ENCODE measurements at places on chromosomes 6 and 20.

DNA sequence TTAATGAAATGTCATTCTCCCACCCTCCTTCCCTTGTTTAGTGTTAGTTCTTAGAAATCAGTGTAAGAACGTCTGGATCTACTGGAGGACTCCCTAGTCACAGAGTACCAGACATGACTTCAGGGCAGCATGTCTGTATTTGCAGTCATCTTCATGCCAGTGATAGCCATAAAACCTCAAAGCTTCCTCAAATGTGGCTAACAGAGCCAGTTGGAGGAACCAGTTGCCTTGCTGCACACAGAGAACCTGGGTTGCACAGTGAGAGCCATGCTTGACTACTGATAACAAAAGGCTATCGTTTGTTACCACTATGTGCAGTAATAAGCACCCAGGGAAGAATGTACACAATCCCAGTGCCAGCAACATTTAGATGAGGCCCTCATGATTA lies 20.1 kb downstream of the NT5E start:
- no peak for DNase-seq

DNA sequence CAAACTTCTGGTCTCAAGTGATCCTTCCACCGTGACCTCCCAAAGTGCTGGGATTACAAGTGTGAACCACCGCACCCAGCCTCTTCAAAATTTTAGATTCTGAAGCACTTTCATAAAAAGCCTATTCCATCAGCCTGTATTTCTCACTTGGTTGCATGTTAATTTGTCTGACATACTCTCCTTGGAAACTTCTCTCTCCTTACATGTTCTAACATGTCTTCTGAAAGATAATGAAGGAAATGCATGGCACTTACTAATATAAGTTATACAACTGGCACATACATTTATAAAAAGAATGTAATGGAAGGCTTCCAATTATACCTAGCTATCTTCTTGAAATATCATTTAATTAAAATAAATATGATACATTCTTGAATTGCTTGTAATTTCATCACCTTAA lies 597.5 kb downstream of the TBC1D32 start:
- no peak for DNase-seq

DNA sequence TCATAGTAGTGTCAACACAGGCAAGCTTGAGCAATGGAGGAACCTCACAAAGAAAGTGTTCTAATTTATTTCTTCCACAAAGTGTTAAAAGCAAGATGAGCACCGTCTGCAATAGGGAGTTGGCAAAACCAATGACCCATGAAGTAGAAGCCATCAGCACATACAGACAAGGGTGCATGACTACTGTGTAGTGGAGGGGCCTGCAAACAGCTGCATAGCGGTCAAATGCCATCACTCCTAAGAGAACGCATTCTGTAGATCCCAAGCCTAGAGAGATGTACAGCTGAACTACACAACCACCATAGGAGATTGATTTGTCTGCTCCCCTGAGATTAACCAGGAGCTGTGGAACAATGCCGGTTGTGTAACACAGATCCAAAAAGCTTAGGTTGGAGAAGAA lies 26.8 kb upstream of the ZNF165 start:
- no peak for DNase-seq

DNA sequence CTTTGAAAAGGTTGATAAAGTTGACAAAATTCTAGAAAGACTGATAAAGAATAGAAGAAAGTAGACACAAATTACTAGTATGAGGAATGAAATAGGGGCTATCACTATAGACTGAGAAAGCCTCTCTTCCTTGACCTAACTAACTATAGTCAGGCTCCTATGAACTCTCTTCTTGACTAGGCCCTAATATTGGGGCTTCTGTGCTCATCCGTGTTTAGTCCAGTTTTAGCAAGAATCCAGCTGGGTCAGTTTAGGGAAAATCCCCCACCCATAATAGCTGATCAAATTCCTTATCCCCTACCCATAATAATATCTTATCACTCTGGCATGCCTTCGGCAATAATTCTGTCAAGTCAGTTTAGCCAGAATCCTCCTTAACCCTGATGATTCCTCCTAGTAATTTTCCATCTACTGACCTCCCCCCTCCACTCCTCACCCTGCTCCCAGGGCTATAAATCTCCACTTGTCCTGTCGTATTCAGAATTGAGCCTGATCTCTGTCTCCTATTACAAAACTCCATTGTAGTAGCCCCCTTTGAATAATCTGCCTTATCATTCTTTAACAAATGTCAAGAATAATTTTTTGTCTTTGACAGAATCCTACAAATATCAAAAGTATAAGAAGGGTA lies 138.1 kb downstream of the TFAP2A start:
- no peak for DNase-seq

DNA sequence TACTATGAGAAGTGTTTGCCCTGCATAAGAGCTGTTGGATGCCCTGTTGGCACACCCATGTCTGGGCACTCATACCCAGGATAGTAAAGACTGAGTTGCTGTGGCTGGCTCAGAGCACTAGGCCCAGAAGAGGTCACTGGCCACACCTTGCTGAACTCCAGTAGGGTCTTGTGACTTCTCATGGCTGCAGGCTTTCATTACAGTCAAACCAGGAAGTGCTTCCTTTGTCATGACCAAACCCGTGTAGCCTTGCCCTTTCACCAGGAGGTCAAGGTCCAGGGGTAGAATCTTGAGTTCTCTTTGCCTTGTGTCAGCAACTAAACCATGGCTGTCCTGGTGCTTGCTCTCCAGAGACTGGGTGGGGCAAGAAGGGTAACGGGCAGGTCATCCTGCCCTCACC lies 49.5 kb downstream of the CD164 start:
- no peak for DNase-seq

GRCh38 chr6:134114918-134115714 lies 62.7 kb upstream of the SLC2A12 start:
- no peak for DNase-seq

- no peak for DNase-seq
Observed at GRCh38 chr6:170147056-170147787, 143.7 kb downstream of the DLL1 start.

DNA sequence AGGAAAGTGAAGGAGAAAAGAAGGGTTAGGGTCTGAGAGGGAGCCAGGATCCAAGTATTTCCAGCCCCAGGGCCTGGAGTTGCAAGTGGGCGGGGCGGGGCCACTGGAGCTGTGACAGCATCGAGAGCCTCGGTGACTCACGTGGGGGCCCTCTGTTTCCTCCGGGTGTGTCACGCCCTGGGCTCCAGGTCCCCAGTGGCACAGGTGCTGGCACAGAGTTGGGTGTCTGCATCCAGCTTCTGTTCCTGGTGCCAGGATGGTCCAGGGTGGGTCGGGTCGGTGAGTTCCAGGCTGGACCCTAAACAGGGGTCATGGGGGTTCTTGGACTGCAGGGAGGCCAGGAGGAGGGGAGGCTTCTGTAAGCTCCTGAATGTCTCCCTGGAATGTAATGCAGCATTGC lies 16.7 kb downstream of the RAET1L start:
- DNase-seq: no peak

GRCh38 chr6:166810864-166811263 lies 145.5 kb downstream of the RNASET2 start:
- DNase-seq: no peak

DNA sequence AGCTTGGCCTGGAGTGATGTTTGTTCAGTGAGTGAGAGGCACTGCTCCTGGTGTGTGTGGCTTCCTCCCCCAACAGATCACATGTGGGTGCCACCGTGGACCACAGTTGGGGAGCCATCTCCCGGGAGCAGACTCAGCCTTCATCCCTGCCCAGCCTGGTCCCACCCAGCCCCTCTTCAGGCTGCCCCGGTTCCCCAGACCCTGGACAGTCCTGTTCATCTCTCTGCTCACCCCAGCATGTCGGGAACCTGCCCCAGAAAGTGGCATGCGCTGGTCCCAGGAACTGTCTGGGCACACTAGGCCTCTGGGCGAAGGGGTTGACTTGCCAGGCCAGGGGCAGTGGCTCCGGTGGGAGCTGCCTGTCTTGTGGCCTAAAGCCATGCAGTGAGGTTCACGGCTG lies 21.5 kb upstream of the PPP1R3G start:
- DNase-seq: no peak

GRCh38 chr20:34547844-34548613 lies 10.5 kb upstream of the MAP1LC3A start:
- no peak for DNase-seq

DNA sequence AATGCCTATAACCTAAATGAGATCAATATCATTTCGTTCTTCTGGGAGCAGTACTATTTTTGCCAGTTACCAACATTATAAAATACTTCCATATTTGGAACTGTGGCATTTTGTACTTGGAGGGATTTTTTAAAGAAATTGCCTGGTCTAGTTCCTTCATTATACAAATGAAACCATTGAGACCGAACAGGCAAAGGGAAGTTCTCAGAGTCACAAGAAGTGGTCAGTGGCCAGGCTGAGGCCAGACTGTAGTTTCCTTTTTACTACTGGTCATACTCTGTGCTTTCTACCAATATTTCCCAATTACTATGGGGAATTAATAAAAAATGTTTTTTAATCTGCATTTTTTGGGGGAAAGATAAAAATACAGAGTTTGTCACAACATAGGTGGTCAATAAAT lies 332.0 kb downstream of the NRN1 start:
- DNase-seq: no peak

DNA sequence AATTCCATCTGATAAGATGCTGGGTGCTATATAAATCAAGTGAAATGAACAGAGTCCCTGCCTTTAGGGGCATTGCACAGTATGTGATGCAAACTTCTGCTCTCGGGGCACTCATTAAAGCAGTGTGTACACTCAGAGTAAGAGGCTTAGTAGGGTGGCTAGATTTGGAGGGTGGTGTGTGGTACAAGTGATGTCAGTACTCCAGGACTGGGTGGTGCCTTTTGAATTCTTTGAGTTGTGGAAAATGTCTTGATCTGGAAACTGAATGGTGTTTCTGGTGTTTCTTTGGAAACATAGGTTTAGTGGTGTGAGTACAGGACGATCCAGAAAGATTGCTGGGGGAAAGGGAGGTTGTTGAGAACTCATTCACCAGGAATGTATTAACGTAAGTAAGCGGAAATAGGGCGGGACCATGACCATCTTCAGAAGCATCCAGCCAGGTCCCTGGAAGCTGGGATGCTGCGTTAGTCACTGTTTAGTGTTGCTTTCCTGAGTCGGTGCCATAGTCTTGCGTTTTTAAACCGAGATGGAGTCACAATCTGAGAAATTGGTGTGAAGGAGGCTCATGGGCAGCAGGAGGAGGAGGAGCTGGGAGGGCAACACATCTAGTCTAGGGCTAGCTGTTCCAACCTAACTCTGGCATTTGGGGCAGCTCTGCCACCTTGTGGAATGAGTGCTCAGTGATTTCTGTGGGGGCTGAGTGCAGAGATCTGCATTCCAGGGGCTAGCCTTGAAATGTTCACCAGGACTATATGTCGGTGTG lies 70.3 kb downstream of the SCAND1 start:
- peak; percentile 88 for DNase-seq

GRCh38 chr20:46023999-46024398 lies 5.0 kb upstream of the SLC12A5 start:
- DNase-seq: no peak

GRCh38 chr6:105272786-105273185 lies 93.0 kb upstream of the POPDC3 start:
- DNase-seq: no peak

GRCh38 chr6:116386581-116387299 lies 16.0 kb downstream of the DSE start:
- peak; percentile 32 for DNase-seq

- DNase-seq: no peak
Observed at GRCh38 chr6:159572439-159573110, 120.5 kb downstream of the SOD2 start.

- DNase-seq: no peak
Observed at GRCh38 chr6:47343600-47343999, 33.9 kb upstream of the TNFRSF21 start.

- DNase-seq: no peak
Observed at GRCh38 chr20:10468340-10468845, 33.3 kb downstream of the SLX4IP start.

DNA sequence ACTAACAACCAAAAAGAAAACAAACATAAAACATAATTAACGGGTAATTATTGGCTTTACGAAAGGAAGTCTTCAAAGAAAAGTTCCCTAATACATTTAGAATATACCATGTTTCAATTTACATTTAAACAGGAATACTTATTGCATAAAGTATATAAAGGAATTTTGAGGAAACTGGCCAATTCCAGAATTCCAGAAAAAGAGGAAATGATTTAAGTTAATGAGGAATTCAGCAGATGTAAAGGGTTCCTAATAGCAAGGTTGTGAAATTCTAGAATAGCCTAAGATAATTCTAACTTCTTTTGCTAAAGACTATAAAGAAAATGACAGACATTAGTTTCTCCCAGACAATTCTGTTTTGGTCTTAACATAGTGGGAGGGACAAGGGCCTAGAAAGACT lies 35.0 kb downstream of the DTNBP1 start:
- DNase-seq: peak; percentile 37

GRCh38 chr6:33981421-33981820 lies 164.5 kb downstream of the GRM4 start:
- DNase-seq: no peak

GRCh38 chr6:12578751-12579150 lies 137.8 kb upstream of the PHACTR1 start:
- no peak for DNase-seq

GRCh38 chr6:21355638-21356037 lies 237.9 kb upstream of the SOX4 start:
- DNase-seq: no peak

- no peak for DNase-seq
Observed at GRCh38 chr6:77573843-77574242, 79.0 kb upstream of the MEI4 start.

GRCh38 chr6:35381132-35381531 lies 38.8 kb downstream of the PPARD start:
- no peak for DNase-seq

DNA sequence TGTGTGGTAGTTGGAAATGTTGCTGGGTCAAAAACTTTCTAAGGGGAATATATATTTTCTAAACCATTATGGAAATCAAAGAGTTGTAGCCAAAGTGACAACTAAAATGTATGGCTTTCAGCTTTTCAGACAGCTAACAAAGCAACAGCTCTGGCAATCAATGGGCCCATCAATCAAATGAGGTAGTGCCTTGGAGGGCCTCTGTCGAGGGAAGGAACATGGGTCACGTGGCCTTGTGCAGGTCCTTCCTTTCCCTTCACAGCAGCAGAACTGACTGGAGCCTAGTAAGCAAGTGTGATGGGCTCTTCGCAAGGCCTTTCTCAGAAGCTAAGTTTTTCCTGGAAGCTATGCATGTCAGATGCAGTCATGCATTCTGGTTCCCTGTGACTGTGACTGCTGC lies 17.9 kb downstream of the FAXC start:
- DNase-seq: no peak

GRCh38 chr6:158754738-158755137 lies 64.4 kb downstream of the EZR start:
- no peak for DNase-seq

GRCh38 chr6:2990248-2990931 lies 9.3 kb upstream of the NQO2 start:
- no peak for DNase-seq

DNA sequence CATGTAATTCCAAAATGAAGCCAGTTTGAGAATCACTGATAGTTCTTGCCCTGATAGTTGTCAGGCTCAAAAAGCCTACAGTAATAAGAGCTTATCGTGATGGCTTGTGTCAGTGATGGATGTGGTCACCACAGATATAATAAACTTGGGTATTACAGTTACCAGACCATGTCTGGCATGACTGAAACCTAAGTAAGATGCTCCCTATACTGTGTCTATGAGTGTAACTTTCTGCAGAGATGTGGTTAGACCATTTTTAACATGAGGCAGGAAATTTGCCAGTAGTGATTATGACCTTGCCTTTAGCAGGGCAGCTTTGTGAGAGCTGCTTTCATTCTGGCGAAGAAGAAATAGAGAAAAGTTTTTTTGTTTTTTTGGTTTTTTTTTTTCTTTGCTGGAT lies 90.2 kb downstream of the ANKS1A start:
- DNase-seq: no peak

GRCh38 chr6:31878726-31879125 lies at the start of gene SLC44A4:
SLC44A4 (minus strand) TSS chr6:31878997; CDS start chr6:31878980, 17 bp downstream.
- DNase-seq: no peak

GRCh38 chr6:33980176-33981175 lies 165.4 kb downstream of the GRM4 start:
- no peak for DNase-seq
